Stimulated activated CD8-positive, alpha-beta memory T cell treated with anti-CD3 and anti-CD28 coated beads, Interleukin-4, amount 100 ng/mL, for 24 hours (primary cell): ENCODE measurements at places on chromosomes 1 and 21.
A peak's percentile ranks its signal among the peaks of the same experiment; 100 is the strongest.

GRCh38 chr21:22561946-22562345, 1563.7 kb downstream of the NCAM2 start:
- no peak for DNase-seq

GRCh38 chr21:23936991-23937390, 1670.3 kb downstream of the MRPL39 start:
- no peak for DNase-seq

DNA sequence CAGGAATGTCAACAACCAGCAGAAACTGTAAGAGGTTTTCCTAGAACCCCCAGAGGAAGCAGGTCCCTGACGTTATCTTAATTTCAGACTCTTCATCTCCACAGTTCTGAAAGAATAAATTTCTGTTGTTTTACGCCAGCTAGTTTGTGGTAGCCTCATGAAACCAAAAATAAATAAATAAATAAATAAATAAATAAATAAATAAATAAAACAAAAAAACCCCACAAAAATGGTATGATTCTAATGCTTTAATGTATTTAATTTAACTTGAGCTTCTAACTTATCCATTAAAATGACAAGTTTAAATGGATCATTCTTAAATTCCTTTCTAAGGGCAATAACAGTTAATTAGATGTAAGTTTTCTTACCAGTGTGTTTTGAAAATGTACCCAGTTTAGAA, 293.8 kb upstream of the ADAMTS5 start:
- DNase-seq: no peak

DNA sequence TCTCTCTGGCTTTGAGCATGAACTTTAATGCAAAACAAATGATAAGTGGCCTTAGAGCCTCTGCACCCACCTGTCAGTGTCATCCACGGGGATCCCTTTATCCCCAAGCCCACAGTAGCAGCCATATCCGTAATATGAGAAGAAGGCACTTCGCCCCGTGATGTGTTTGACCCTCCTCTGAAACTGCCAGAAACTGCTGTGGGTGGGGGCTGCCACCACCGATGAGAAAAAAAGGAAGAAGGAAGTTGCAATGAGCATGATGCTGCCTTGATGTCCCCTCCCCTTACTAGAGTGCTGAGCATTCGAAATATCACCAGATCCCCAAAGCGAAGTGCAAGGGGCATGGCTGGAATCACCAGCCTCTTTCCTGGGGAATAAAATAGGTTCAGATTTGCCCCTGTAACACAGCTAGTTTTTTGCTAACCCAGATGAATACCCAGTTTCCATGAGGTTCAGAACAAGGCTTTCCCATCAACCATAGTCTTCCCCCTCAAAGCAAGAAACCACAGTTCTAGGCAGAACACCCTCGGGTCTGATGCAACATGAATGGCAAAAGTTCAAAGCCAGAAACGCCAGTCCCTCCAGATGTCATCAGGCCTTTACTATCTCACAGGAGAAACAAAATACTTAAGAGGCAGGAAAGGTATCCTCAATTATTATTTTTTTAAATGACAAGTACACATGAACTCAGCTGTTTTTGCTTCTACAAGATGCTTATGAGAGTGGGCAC, 10.8 kb upstream of the UBXN10 start:
- DNase-seq: no peak

DNA sequence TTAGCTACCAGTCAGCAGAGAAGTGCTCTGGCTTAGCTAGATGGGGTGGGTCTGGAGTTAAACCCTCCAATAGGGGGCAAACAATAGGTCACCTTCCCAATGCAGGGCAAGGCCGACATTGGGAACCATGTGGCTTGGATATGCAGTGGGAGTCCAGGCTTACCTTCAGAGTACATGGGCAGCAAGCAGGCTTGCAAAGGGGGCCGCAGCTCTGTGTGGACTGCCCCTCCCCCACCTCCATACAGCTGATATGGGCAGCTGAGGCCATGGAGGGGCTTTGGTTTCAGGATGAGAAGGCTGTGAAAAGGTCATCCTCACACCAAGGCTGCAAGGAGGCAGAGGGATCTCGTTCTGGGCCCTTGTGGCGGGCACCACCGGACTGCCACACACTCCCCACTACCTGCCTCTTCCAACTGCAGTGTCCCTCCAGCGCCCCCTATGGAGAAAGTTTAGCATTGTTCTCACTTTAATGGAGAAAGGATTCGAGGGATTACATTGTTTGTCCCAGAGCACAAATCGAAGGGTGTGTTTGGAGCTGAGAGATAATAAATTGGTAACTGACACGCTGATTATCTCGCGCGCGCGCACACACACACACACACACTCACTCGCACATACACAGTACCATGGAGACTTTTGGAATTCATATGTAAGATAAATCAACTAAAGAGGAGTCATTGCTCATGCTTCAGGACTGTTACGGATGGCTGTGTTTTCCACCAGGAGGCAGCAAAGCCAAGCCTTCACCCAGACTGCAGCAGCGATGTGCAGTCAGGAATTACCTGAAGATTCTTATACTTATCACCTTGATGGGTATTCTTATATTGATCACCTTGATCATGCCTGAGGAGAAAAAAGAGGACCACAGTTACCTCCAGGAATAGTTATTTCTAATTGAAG, 7.0 kb upstream of the SMCP start:
- no peak for DNase-seq

DNA sequence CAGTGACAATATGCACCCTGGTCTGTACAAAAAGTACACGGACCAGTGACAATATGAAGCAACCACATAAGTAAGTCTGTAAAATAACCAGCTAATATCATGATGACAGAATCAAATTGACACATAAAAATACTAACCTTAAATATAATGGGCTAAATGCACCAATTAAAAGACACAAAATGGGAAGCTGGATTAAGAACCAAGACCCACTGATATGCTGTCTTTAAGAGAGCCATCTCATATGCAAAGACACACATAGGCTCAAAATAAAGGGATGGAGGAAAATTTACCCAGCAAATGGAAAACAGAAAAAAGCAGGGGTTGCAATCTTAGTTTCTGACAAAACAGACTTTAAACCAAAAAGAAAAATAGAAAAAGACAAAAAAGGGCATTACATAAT, 70.4 kb upstream of the VCAM1 start:
- DNase-seq: no peak

DNA sequence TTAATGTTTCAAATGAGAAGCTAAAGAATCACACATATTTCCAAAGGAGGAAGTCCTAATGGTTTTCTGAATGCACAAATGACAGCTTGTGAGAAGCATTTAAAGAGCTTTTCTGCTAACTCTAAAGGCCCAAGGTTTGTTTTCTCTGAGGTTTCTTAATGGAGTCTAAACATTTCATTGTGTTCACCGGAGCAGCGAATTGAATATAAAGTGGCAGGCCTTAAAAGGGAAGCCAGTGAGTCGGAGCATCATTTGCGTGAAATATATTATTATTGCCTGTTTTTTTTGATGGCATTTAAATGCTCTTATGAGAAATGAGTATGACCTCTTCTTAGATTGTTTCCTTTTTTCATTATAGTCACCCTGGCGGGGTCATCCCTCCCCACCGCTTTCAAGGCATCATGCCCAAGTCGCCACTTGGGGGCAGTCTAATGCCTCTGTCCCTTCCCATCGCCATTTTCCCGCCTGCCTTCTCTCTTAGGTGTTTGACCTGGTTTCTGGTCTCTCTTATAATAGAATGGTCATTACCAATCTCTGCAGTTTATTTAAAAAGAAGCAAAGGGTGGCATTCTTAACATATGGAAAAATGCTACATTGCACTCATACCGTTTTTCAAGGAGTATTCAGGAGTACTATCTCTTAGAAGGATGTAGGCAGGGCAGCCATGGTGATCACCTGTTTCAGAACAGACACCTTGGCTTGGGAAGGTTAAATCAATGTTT, 25.3 kb upstream of the OVAAL start:
- DNase-seq: peak; percentile 48

DNA sequence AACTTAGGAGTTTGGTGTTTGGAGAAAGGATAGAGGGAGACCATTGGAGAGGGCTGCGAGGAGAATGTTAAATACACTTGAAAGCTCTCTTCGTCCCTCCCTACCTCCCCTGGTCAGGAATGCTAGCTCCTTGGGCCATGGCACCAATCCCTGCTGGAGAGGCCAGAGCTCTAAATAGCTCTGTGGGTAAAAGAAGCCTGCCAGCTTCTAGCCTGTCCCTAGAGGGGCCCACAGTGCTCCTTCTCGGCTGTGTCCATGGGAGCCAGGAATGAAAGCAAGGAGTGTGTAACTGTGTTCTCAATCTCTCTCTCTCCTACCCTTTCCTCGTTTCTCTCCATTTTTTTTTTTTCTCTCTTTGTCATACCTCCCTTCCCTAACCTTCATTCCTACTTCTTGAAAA, at the start of gene CCDC190:
Gene CCDC190, minus strand, starts transcription at position 75 of the 400 bp plus-strand sequence. CDS start 1,529 bp downstream, outside the sequence.
- DNase-seq: no peak

- no peak for DNase-seq
These were observed 37.5 kb downstream of the DPH5 start for GRCh38 chr1:100988121-100988520.

DNA sequence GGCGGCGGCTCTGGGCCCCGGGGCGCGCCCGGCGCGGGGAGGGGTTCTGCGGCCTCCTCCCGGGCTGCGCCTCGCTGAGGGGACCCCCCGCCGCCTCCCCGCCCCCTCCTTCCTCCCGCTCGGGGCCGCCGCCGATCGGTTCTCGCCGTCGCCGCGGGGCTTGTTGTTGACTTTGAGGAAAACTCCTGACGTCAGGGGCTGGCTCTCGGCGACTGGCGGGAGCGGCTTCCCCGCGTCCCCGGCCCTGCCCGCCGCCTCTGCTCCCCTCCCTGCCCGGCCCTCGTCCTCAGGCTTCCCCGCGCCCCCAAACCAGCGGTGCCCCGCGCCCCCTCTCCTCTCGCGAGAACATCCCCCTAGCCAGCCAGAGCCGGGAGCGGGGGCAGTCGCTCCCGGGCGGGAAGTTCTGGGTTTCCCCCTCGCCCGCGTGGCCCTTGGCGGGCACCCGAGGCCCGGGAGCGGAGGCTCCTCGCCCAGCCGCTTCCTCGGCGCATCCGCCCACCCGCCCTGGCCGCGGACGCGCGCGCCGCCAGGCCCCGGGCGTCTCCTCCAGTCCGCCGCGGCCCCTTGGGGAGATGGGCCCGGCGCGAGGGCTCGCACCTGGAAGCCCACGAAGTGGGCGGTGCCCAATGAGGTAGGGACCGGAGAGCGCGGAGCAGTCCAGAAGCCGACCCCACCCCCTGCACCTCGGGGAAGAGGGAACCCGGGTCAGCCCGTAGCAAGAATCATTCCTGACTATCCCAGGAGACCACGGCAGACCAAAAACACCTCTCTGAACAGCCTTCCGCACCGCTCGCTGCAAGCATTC, 611 bp upstream of the AKT3 start:
- DNase-seq: peak; percentile 72

DNA sequence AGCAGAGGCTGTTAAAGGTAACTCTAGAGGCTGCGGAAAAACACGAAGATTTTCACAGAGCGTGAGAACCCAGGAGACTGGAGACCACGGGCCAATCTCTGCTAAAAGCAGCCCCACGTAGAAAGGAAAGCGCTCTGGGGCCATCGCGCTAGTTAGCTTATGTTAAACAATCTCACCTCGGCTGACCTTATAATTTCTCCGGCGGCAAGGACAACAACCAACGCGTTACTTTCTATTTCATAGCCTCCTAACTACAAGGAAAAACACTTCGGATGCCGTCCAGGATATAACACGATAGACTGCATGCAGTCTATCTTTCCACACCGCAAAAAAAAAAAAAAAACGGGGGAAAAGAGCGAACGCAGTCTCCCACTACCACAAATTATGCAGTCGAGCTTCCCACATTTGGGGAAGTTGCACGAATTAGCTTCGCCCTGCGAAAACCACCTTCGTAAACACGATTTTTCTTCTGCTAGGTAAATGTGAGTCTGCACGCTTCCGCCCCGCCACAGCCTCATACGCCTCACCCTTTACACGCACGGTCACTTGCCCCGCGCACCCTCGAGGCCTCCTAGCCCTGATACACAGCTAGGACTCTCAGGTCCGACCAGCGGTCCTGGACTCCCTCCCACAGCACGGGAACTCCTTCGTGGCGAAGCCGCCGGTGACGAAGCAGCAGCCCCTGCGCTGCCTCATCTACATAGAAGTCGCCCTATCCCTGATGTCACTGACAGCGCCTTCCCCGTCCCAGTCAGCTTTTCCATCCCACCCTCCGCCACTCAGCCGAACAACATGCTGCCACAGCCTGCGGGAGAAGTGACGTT, 87.8 kb downstream of the PRKAB2 start:
- peak; percentile 71 for DNase-seq

DNA sequence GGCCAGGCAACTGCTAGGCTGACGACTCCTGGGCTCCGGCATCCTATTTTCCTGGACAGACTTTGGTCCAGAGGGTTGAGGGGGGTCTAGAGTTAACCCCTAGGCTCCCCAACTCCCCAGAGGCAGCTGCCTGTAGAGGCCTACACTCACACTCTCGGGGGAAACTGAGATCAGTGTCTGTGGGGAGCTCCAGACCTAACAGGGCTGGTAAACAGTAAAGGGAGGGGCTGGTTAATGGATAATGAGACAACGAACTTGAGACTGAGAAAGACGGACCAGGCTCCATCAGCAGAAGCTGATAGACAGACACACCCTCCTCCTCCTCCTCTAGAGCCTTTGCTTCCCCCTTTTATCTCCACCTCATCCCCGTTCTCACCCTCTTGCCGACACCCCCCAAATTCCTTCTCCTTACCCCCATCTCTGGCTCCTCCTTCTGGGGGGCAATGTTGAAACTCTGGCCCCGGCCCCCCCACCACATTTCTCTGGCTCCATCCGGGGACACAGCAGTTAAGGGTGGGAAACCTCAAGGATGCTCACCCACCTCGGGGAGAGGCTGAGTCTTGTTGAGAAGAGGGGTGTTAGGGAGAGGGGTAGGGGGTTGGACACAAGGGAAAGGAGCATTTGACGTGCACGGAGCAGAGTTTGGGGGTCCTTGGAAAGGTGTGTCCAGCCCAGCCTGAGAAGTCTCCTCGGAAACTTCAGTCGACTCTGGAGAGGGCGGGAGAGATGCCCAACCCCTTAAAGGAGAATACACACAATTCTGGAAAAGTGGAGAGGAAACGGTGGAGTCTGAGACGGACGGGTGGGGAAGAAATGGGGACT, at the start of gene MTMR11:
Gene MTMR11, minus strand, starts transcription at position 710 of the 822 bp plus-strand sequence. Its CDS starts 232 bp downstream, at position 478.
- DNase-seq: no peak

DNA sequence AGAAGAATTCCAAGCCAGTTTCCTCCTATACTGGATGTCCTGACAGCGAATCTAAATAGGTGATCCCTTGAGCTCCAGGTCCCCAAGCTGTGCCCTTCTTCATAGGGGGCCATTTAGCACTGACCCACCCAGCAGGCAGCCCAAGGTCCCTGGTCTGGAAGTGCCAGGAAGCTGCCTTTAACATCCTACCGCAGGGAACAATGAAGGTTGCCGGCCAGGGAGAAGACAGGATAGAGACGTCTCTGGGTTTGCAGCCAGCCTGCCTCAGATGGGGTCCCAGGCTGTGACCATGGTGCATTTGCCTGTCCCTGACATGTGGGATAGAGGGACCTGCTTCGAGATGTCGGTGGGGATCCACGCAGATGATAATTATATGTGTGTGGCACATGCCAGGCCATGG, 2.7 kb upstream of the RIPK4 start:
- DNase-seq: no peak

DNA sequence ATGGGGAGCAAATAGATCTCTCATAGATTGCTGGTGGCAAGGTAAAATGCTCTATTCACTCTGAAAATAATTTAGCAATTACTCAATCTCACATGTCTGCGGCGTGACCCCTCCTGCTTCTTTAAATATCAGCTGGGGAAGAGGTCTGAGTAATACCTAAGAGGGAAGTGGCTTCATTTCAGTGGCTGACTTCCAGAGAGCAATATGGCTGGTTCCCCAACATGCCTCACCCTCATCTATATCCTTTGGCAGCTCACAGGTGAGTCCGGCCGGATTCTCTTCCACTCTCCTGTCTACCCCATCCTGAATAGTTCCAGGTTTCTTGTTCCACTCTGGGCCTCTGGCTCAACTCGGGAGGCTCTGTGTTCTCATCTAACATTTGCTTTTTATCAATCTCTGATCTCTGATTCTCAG, at the start of gene SLAMF7:
Gene SLAMF7, plus strand, starts transcription at position 150 of the 414 bp plus-strand sequence. Its CDS starts 55 bp downstream, at position 205.
- no peak for DNase-seq

GRCh38 chr21:38567335-38567969, 69.2 kb upstream of the ERG start:
- DNase-seq: no peak
